ENCODE measurements at places on chromosomes 12 and 14. TPM values are rescaled to one million over a fixed set of nuclear protein-coding genes. Genes with fewer than 3 reads are reported as not detected.

GRCh38 chr12:112191840-112192321 is 66.5 kb downstream of the TRAFD1 start:
- H3K36me3 ChIP-seq = peaks cover 10% of the 10 kb centered on the region
- no peak overlapping the region for H3K4me3 ChIP-seq

GRCh38 chr12:28121433-28121832 is 68.8 kb upstream of the CCDC91 start:
- DNase-seq = no peak
- H3K27ac ChIP-seq = no peak overlapping the region
- H3K27me3 ChIP-seq = no peaks in the 10 kb centered on the region
- no peak overlapping the region for H3K4me3 ChIP-seq
- H3K36me3 ChIP-seq = no peaks in the 10 kb centered on the region

DNA sequence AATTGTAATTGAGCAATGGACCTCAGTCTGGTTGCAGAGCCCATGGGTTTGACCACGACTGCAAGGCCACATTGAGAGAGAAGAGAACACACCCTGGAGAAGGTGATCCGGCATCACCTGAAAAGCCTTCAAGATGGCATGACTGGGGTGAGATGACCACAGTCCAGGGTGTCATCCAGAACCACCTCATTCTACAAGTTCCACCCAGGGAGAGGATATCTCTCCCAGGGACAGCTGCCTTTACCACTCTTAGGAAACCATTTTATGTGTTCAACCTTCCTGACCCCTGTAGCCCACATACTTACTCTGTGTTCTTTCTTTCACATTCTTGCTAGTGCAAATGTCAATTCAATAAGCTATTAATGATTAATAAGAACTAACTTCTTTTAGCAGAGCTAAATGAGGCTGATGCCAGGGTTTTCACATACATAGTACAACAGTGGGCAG is 43.4 kb upstream of the CPM start:
- H3K36me3 ChIP-seq = no peaks in the 10 kb centered on the region
- H3K4me1 ChIP-seq = peaks cover 13% of the 10 kb centered on the region
- no peak overlapping the region for H3K4me3 ChIP-seq
- no peak overlapping the region for H3K27ac ChIP-seq
- no peaks in the 10 kb centered on the region for H3K27me3 ChIP-seq
- no peak for DNase-seq

- no peaks in the 10 kb centered on the region for H3K27me3 ChIP-seq
- H3K4me3 ChIP-seq = no peak overlapping the region
- peaks cover 6% of the 10 kb centered on the region for H3K4me1 ChIP-seq
- no peaks in the 10 kb centered on the region for H3K36me3 ChIP-seq
- H3K27ac ChIP-seq = no peak overlapping the region
Observed at GRCh38 chr14:103257211-103257962, 76.7 kb upstream of the EIF5 start.

DNA sequence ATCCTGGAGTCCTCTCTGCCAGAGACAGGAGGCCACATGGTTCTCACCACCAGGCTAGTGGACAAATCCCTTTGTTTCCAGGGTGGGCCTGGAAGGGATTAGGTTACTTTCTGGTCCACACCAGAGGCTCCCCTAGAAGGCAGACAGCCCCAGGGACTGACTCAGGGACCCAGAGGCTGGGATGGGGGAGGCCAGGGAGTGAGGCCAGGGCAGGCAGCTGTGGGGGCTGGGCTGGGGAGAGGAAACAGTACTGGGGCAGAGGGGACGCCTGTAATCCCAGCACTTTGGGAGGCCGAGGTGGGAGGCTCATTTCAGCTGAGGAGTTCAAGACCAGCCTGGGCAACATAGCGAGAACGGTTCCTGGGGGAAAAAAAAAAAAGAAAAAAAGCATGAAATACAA is 64.7 kb downstream of the TNFAIP2 start:
- no peak for DNase-seq
- no peaks in the 10 kb centered on the region for H3K36me3 ChIP-seq
- H3K27ac ChIP-seq = no peak overlapping the region
- H3K4me1 ChIP-seq = peaks cover 21% of the 10 kb centered on the region

DNA sequence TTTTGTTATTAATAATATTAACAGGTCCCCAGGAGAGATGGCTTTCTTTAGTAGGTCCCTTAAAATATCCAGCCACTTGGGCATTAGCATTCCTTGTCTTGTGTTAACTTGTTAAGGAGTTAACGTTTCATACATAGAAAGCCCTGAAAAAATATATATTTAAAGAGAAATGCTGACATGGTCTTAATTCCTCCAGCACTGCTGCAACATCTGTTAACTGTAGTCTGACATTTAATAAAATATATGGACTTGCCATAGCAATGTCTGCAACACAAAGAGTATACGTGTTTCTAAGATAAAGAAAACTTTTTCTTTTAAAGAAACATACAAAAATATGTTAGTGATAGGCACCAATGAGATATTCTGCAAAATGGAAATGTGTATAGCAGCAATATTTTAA is 10.0 kb downstream of the SLC38A4 start:
- no peak for DNase-seq
- peaks cover 23% of the 10 kb centered on the region for H3K4me1 ChIP-seq

GRCh38 chr14:51638071-51638944 is 13.4 kb upstream of the FRMD6 start:
- peak; percentile 83 for DNase-seq
- H3K4me1 ChIP-seq = peaks cover 5% of the 10 kb centered on the region
- no peak overlapping the region for H3K4me3 ChIP-seq
- no peaks in the 10 kb centered on the region for H3K27me3 ChIP-seq
- H3K27ac ChIP-seq = no peak overlapping the region

GRCh38 chr12:12323591-12323990 is 26.5 kb downstream of the MANSC1 start:
- no peak overlapping the region for H3K27ac ChIP-seq
- no peaks in the 10 kb centered on the region for H3K36me3 ChIP-seq
- no peak overlapping the region for H3K4me3 ChIP-seq
- peaks cover 16% of the 10 kb centered on the region for H3K4me1 ChIP-seq
- DNase-seq = no peak

GRCh38 chr12:122079033-122079531 is 526 bp downstream of the MLXIP start:
- H3K4me3 ChIP-seq = peak overlapping the region; percentile 72
- H3K27ac ChIP-seq = no peak overlapping the region
- H3K27me3 ChIP-seq = peaks cover 21% of the 10 kb centered on the region
- DNase-seq = peak; percentile 62

GRCh38 chr14:31965071-31965734 is 111.9 kb upstream of the ARHGAP5 start:
- H3K27ac ChIP-seq = no peak overlapping the region
- no peak overlapping the region for H3K4me3 ChIP-seq
- no peaks in the 10 kb centered on the region for H3K4me1 ChIP-seq
- no peaks in the 10 kb centered on the region for H3K27me3 ChIP-seq
- no peak for DNase-seq
- H3K36me3 ChIP-seq = no peaks in the 10 kb centered on the region

DNA sequence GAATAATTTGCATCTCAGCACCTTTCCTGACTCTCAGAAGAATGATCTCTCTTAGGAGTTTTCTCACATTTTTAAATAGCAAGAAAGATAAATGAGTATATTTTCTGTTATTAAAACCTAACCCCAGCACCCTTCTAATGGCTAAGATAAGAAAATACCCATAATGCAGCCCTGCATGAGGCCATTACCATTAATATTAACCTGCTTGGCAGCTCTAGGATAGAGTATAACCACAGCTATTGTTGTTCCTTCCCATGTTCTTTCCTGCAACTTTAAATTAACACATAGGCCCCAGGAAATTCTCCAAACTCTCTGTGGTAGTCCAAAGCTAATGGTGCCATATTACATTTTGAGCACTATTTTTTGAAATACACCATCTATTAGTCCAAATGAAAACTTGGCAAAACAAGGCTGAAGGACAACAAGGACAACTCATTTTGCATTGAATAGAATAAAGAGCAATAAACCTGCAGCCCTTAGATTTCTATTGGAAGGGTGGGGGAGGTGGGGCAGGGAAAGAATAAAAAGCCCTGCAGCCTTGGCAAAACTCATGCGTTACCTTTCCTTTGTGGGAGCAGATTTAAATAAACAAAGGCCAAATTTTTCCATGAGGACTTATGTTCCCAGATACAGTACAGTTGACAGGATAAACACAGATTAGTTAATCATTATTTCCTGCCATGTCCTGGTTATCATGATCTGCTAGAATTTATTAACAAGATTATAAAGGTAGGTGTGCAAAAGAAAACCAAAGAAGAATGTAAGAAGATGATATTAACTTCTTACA is 46.9 kb downstream of the BTG1 start:
- DNase-seq = no peak
- no peaks in the 10 kb centered on the region for H3K27me3 ChIP-seq
- H3K36me3 ChIP-seq = no peaks in the 10 kb centered on the region
- no peak overlapping the region for H3K4me3 ChIP-seq
- H3K4me1 ChIP-seq = peaks cover 19% of the 10 kb centered on the region

- no peak within 1 kb of the TSS for H3K27ac ChIP-seq
- peak within 1 kb of the TSS; percentile 74 for H3K4me3 ChIP-seq
- DNase-seq = peak; percentile 90
- H3K27me3 ChIP-seq = peaks cover 32% of the 10 kb centered on the region
- H3K4me1 ChIP-seq = peaks cover 17% of the 10 kb centered on the region
Observed at GRCh38 chr12:21774358-21775132, at the start of gene KCNJ8. Gene KCNJ8, minus strand, starts transcription at chr12:21774706. Its CDS starts 1,090 bp downstream, at chr12:21773616.

- H3K36me3 ChIP-seq = no peaks in the 10 kb centered on the region
- H3K27me3 ChIP-seq = no peaks in the 10 kb centered on the region
- no peak for DNase-seq
- no peak overlapping the region for H3K4me3 ChIP-seq
- H3K4me1 ChIP-seq = peaks cover 5% of the 10 kb centered on the region
Observed at GRCh38 chr14:90458536-90458935, 61.7 kb downstream of the CALM1 start.

DNA sequence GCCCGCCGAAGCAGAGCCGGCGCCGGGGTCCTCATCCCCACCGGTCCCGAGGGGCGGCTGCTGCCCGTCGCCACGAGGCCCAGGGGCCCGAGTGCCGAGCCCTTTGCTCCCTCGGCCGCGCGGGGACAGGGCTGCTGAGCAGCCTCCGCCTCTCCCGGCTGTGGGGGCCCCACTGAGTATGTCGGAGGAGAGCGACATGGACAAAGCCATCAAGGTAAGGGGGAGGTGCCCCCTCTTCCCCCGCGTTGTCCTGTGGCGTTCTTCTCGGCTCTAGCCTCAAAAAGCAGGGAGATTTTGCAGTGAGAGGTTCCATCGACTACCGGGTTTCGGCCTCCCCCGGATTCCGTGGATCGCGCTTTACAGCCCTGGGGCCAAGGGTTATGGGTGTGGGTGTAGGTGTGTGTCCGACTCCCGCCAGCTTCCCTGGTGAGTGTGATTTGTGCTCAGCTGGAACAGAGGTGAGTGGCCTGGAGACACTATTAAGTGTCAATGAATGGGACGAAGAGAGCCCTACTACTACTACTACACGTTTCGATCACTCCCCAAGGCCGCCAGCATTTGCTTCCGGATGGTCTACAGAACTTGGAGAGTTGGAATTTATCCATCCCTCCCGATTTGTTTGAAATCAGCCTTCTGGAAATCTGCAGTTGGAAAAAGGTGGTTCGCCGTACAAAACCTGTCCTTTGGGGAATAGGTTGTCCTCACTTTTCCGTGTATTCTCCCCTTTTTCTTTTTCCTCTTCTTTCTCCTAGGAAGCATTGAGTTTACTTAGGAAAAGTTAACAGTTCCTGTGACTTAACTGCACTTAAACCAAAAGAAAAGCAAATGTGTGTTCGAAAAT is 748 bp downstream of the MAPKAPK5 start:
- peaks cover 10% of the 10 kb centered on the region for H3K36me3 ChIP-seq
- peak; percentile 32 for DNase-seq
- H3K27ac ChIP-seq = peak overlapping the region; percentile 95
- H3K4me3 ChIP-seq = peak overlapping the region; percentile 91

DNA sequence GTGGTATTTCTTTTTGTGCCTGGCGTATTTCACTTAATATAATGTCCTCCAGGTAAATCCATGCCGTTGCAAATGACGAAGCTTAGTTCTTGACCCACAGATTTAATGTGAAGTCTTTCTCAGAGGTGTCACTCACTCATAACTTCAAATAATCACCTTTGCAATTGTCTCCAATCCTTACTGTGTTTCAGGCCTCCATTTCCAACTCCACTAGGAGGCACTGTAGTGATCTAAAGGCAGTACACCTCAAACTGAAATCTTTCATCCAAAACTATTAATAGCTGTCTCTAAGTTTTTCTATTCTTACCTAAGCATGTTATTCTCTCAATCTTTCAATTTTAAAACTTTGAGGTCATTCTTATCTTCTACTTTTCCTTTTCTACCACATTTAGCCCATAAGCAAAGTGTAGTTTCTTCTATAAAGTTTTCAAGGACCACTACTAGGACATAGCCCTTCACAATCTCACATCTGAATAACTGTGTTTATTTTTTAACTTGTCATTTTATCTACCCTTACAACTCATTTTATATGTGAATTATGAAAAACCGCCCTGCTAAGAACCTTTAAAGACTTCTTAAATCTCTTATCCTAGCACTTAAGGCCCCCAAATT is 25.5 kb upstream of the FBXO34 start:
- H3K27me3 ChIP-seq = 0 out of 2 replicates have a peak, but pooled peaks cover 8% of the 10 kb centered on the region
- no peaks in the 10 kb centered on the region for H3K36me3 ChIP-seq
- no peak overlapping the region for H3K4me3 ChIP-seq
- peak; percentile 64 for DNase-seq
- no peak overlapping the region for H3K27ac ChIP-seq
- H3K4me1 ChIP-seq = no peaks in the 10 kb centered on the region

- H3K27me3 ChIP-seq = no peaks in the 10 kb centered on the region
- H3K4me1 ChIP-seq = no peaks in the 10 kb centered on the region
- H3K27ac ChIP-seq = no peak overlapping the region
- H3K36me3 ChIP-seq = no peaks in the 10 kb centered on the region
- no peak for DNase-seq
- no peak overlapping the region for H3K4me3 ChIP-seq
Observed at GRCh38 chr14:78259831-78260230, 89.7 kb downstream of the NRXN3 start.

DNA sequence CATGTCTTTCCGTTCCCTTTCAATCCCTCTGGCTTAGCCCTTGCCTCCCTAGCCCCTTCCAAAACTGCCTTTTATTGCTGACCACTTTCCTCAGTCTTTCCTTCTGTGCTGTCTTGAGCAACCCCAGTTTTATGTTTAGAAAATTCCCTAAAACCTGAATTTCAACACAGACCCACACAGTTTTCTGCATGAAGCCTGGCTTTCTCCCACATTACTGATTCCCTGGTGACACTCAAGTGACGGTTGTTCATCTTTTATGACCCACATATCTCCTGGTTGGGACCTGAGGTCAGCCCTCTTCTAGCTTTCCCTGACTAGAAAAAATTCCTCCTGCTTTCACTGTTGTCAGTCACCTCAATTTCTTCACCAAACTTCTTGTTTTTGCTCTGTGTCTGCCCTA is 21.0 kb downstream of the FGD4 start:
- no peak overlapping the region for H3K4me3 ChIP-seq

GRCh38 chr12:130058926-130059472 is 103.3 kb upstream of the FZD10 start:
- H3K27ac ChIP-seq = no peak overlapping the region
- no peak for DNase-seq
- H3K36me3 ChIP-seq = no peaks in the 10 kb centered on the region

Gene IFNG-AS1
- total RNA-seq = not detected

Gene PAH
- total RNA-seq = 1.6 TPM

Gene LGMN
- 83.5 TPM for total RNA-seq

Gene FGF6
- not detected for total RNA-seq

Gene KRT71
- not detected for total RNA-seq
